ENCODE measurements at places on chromosomes 1 and 21.
A peak's percentile ranks its signal among the peaks of the same experiment; 100 is the strongest.

- no peak for DNase-seq
These were observed 1770.6 kb downstream of the PLA2G4A start for GRCh38 chr1:188599313-188599712.

- DNase-seq, result no peak
These were observed 44.9 kb downstream of the BCAR3 start for GRCh38 chr1:93636712-93637111.

DNA sequence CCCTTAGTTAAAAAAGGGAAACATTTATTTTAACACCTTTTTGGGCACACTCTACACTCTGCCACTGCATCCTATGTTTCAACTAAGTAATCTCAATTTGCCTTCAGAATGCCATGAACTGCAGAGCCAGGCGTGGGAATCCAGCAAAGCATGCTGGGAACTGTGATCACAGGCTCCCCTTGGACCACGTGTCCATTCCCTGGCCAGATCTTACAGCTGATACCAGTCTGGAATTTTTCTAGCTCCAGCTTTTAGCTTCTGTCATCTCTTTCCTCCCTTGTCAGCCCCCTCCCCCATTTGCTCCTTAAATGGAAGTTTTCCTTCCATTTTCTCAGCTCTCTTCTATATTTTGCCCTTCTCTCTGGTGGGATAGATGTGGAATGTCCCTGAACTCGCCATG lies 29.4 kb downstream of the RCSD1 start:
- no peak for DNase-seq

DNA sequence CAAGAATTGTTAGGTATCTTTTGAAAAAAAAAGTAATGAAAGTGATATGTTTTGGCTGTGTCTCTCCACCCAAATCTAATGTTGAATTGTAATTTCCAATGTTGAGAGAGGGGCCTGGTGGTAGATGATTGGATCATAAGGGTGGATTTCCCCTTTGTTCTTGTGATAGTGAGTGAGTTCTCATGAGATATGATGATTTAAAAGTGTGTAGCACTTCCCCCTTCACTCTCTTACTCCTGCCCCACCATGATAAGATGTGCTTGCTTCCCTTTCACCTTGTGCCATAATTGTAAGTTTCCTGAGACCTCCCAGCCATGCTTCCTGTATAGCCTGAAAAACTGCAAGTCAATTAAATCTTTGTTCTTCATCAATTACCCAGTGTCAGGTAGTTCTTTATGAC lies 70.7 kb downstream of the XCL2 start:
- DNase-seq, result no peak

GRCh38 chr1:215219372-215219771 lies 136.8 kb downstream of the KCNK2 start:
- DNase-seq, result no peak

GRCh38 chr1:147539122-147539575 lies 2.2 kb upstream of the BCL9 start:
- peak; percentile 80 for DNase-seq

DNA sequence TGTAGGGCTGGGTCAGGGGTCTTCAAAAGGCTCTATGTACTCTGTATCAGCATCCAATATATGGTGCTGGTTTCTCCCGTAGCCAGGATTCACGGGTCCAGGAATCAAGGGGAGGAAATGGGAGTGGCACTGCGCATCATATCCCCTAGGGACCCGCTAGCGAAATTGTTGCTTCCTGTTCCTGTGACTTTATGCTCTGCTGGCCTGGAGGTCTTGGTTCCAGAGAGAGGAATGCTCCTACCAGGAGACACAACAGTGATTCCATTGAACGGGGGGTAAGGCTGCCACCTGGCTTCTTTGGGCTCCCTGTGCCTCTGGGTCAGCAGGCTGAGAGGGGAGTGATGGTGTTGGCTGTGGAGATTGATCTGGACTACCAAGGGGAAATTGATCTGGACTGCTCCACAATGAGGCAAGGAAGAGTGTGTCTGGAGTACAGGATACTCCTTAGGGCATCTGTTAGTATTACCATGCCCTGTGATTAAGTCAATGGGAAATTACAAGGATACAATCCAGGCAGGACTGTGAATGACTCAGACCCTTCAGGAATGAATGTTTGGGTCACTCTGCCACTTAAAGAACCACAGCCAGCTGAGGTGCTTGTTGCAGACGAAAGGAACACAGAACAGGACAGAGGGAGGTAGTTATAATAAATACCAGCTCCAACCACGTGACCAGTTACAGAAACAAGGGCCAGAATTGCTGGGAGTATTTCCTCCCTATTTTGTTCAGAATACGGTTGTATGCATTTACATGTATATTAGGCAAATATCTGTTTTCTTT lies 10.2 kb downstream of the SPSB1 start:
- peak; percentile 82 for DNase-seq

Measured in AG04450 (cell line).